Sciatic nerve (tissue), 2 donors: ENCODE measurements at places on chromosomes 13 and 19. TPM values are rescaled to one million over a fixed set of nuclear protein-coding genes. Genes with fewer than 3 reads are reported as not detected.

DNA sequence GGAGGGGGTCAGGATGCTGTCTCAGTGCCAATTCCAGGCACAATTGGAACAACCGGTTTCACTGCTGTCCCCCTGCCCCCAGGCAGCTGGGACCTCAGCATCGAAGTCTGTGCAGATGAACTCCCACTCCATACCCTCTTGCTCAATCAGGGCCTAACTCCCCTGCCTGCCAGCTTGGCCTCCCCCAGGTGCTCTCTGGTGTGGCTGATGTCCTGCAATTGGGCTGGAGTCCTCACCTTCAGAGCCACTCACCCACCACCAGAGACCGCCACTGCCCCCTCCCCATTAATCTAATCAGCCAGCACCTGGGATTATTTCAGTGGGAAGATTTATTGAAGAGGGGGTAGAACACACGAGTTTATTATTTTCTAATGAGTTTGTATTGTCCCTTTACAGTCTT, 118.8 kb downstream of the MIPEP start:
- no peak for DNase-seq

- no peak for DNase-seq
Measured at GRCh38 chr13:23934520-23934919, 37.2 kb upstream of the C1QTNF9B start.

DNA sequence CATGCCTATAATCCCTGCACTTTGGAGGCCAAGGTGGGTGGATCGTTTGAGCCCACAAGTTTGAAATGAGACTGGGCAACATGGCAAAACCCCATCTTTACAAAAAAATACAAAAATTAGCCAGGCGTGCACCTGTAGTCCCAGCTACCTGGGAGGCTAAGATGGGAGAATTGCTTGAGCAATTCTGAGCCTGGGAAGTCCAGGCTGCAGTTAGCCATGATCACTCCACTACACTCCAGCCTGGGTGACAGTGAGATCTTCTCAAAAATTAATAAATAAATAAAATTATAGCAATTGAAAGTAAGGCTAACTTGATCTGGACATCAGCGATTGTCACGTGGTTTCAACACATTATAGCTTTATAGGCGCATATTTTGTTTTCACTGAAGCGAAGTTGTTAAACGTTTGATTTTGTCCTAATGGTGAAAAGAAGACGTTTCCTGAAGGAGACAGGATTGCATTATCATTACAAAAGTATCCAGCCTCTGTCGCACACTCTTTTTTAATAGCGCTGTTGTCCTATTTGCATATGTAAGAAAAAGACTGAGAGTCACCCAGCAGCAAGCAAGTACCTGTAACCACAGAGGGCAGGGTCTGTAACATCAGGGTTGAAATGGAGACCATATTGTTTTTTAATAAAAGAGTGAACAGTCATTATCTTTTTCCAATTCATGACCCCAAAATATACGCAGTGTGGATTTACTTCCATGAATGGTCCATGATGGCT, 335.7 kb downstream of the DCT start:
- no peak for DNase-seq

DNA sequence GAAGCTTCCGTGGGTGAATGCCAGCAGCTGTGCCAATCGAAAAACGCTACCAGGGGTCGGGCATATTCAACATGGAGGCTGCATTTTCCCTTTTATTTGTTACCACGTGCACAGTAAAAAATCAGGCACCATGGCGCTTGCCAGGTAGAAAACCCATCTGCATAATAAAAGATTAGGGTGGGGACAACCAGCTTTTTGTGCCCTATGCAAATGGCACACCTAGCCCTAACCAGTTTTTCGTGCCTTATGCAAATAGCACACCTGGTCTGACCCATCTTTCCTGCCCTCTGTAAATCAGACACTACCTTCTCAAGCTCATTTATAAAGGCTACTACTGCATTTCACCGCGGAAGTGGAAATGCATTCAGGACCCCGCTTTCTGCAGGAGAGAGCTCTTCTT, 62.1 kb upstream of the FREM2 start:
- DNase-seq = no peak

The LIM2 gene
- not detected for total RNA-seq

The ICAM4 gene
- not detected for total RNA-seq
